ENCODE measurements at places on chromosomes 11 and 22. TPM values are rescaled to one million over a fixed set of nuclear protein-coding genes. Genes with fewer than 3 reads are reported as not detected.

Gene OR10A3
- not detected for total RNA-seq

Gene AKIP1
- total RNA-seq, result 41.9 TPM

Gene ZNF214
- 0.98 TPM for total RNA-seq

Gene NELL1
- total RNA-seq, result not detected

Gene MMP13
- total RNA-seq, result not detected

Gene PRRG4
- total RNA-seq, result 1.8 TPM

Gene LRRC10B
- 0.17 TPM for total RNA-seq

Gene BBOX1
- not detected for total RNA-seq

Gene CST6
- total RNA-seq, result not detected

Gene FGF4
- not detected for total RNA-seq

Gene PLEKHB1
- total RNA-seq, result 0.42 TPM

Gene MAPK11
- 6.5 TPM for total RNA-seq

Gene DGCR6
- total RNA-seq, result 1.8 TPM

Gene TRIM51
- not detected for total RNA-seq

Gene CHRDL2
- total RNA-seq, result 2.9 TPM

Gene TUB
- 6.5 TPM for total RNA-seq

Gene OR51B5
- total RNA-seq, result 0.10 TPM

Gene CABP4
- not detected for total RNA-seq

Gene HEPACAM
- total RNA-seq, result not detected

Gene MPZL3
- 0.31 TPM for total RNA-seq

Gene OR52I2
- total RNA-seq, result not detected

Gene CTTN
- total RNA-seq, result 209 TPM

Gene ALG9
- total RNA-seq, result 21.3 TPM

Gene LRRC32
- 0.07 TPM for total RNA-seq

Gene SYT12
- 20.9 TPM for total RNA-seq

Gene CFL1
- 1,820 TPM for total RNA-seq

Gene RIC3
- total RNA-seq, result 1.4 TPM

Gene OR2D2
- not detected for total RNA-seq

Gene MYOD1
- not detected for total RNA-seq

Data from A549 treated with GW870086 at 1 μM for 4 hours (cell line).